MG63 (cell line): ENCODE measurements at places on chromosomes 7 and 10. TPM values are rescaled to one million over a fixed set of nuclear protein-coding genes. Genes with fewer than 3 reads are reported as not detected.

Gene HOXA11
- 3.2 and 3.7 TPM in 2 replicates for total RNA-seq

Gene PON3
- not detected in 2 replicates for total RNA-seq

DNA sequence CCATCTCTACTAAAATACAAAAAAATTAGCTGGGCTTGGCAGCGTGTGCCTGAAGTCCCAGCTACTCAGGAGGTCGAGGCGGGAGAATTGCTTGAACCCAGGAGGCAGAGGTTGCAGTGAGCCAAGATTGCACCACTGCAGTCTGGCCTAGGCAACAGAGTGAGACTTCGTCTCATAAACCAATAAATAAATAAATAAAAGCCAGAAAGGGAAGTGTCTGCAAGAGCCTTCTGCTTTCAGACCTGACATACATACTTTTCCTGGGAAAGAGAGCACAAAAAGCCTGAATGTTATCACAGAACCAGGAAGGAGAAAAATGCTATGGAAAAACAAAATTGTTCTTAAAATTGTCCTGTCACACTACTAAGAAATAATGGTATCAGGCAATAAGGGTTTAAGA lies 4.1 kb upstream of the KIF5B start:
- no peak for DNase-seq

DNA sequence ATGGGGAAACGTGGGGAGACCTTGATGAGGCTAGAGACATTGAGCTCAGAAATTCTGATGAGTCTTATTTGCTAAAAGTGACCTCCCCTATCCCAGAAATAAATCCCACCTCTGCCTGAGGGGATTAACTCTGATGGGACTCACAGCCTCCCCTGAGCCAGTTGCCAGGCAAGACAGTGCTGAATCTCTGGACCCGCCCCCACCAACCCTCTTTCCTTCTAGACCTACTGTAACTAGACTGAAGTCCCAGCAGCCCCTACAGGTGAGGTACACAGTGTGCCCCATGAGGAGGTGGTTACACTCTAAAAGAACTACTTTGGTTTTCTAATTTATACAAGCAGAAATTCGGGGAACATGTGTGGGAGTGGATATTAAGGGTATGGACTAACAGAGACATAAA lies 42.9 kb downstream of the PTPRE start:
- no peak for DNase-seq

GRCh38 chr7:23264916-23265458 lies 18.4 kb downstream of the GPNMB start:
- no peak for DNase-seq

DNA sequence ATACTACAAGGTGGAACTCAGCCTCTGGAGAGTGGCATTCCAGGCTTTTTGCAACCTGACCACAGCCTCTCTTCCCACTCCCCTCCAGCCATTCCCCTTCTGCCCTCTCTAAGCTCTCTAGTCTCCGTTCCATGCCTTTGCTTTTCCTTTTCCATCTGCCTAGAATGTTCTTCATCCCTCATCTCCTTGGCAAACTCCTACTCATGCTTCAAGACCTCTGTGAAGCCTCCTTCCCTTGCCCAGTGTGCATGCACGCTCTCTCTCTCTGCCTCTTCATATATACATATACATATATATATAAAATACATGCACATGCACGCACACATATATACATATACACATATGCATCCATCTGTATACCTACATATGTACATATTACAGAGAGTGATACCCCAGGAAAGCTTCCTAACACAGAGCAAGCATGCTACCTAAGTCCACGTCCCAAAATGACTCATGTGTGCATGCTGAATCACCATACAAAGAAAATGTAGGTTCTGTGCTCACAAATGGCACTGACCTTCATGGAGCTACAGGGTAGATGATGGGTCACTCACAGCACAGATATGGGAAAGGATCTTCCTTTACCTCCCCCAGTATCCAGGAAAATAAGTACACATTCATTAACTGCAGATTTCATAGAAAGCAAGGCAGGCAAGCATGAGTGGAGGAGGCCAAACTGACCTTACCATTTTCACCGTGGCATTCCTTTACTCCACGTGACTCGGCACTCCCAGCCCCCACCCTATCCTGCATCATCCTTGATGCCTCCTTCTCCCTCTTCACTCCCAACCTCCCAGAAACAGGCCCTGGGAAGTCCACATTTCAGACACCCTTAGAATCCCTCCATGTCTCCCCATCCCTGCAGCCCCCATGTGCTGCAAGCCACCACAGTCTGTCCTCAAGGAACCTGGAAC lies 238.4 kb upstream of the ZMIZ1 start:
- DNase-seq = peak; percentile 36

GRCh38 chr10:99520040-99520846 lies 12.5 kb upstream of the NKX2-3 start:
- DNase-seq = no peak

DNA sequence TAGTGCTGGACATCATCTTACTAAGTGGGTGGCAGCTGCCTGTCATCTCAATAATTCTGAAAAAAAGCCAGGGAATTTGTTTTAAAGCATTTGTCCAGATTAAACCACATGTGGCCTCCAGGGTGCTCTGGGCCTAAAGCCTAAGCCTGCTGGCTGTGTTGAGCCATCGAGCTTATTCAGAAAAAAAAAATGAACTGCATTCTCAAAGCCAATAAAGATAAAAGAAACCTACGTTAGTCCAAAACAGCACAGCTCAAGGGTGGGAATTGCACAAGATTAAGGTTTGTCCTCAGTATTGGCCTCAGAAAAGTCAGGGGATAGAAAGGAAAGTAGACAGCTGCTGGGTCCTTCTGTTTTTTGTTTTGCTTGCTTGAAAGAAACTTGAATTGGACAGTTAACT lies 22.6 kb upstream of the PRTFDC1 start:
- peak; percentile 85 for DNase-seq

DNA sequence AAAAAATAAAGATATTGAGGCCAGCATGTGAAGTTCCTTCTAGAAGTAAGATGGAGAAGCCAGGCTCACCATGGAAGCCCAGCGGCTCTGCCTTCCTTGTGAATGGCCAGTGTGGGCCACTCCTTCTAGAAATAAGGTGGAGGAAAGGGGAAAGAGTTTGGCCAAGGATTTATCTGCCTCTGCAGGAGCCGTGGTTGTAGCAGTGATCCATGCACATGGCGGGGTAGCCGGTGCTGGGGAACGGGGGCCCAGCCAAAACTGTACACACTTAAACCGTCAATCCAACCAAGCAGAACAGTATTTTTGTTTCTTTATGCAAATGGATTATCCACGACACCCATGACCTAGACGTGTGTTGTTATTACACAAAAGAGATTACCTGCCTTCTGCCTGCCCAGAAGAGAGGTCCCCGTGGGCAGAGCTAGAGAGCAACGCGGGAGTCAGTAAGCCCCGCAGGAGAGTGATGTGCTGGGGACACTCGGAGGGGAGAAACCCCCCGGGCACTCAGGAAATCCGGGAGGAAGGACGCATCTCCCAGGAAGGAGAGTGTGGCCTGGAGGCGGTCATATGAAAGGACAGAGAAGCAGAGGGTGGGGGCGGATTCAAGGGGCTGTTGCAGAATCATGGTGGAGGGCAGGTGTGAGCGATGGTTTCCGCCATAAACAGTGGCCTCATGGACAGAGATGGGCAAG lies 218.4 kb upstream of the PPP2R2D start:
- no peak for DNase-seq

GRCh38 chr7:94160719-94161435 lies 156.7 kb upstream of the BET1 start:
- no peak for DNase-seq
